Umbilical cord (tissue), 2 donors: ENCODE measurements at places on chromosomes 6 and 20.

GRCh38 chr6:429515-430121 lies 38.1 kb downstream of the IRF4 start:
- no peak for DNase-seq

- no peak for DNase-seq
Observed at GRCh38 chr6:73766040-73766439, 70.0 kb downstream of the CD109 start.

- DNase-seq: no peak
Observed at GRCh38 chr6:15804164-15805154, 141.6 kb upstream of the DTNBP1 start.

- DNase-seq: no peak
Observed at GRCh38 chr20:58695895-58696375, 3.3 kb downstream of the NPEPL1 start.

GRCh38 chr20:45254383-45255262 lies at the start of gene SLPI:
SLPI (minus strand) TSS chr20:45254564; CDS start chr20:45254543, 21 bp downstream.
- DNase-seq: peak; percentile 22
